ENCODE measurements at places on chromosomes 5 and 9.

DNA sequence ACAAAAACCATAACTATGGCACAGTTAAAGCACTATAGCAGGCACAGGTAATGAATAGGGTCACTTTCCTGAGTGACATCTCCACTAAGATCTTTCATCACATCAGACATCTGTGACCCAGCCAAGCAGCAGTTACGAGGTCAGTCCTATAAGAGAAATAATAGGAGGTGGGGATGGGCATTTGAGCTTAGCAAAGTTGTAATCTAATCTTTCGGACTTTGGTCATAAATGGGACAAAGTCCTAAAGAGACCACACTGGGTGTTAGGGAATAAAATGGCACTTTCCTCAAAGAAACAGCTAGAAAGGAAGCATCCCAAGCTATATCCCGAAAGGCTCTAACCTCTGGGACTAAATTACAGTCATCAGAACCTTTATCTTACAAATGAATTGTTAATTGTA lies 432.2 kb downstream of the PIK3R1 start:
- DNase-seq: no peak

DNA sequence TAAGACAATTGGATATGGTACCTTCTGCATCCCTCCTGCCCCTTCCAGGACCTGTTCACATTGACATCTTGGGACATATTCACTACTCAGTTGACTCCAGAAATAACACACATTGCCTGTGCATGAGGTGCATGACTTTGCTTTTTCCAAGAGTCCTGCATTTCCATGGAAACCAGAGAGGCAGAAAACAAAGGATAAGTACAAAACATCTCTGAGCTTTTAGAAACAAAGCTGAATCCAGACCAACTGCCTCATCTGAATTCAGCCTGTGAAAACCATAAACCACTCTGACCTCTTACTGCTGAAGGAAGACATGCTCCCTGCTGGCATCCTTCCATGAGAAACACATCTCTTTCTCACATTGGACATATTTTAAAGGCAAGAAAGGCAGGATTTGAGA lies 695.1 kb downstream of the TAF11L14 start:
- DNase-seq: no peak

DNA sequence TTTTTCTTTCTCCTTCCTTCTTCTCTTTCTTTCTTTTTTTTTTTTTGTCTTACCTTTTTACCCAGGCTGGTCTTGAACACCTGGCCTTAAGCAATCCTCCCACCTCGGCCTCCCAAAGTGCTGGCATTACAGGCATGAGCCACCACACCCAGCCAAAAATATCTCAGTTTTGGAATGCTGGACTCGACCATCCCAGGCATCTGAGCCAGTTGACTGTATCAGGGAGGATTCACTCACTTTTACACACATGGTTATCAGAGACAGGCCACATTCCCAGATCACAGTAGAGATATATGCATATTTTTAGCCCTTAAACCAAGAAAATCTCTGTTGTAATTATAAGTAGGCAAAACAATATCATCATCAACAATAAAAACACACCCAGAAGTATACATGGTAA lies 21.9 kb downstream of the NIM1K start:
- DNase-seq: no peak

GRCh38 chr5:131899686-131900085 lies 45.8 kb downstream of the MEIKIN start:
- no peak for DNase-seq

- DNase-seq: no peak
Measured at GRCh38 chr9:32571969-32572899, 725 bp downstream of the NDUFB6 start.

GRCh38 chr9:33781736-33782135 lies 13.6 kb upstream of the PRSS3 start:
- no peak for DNase-seq

DNA sequence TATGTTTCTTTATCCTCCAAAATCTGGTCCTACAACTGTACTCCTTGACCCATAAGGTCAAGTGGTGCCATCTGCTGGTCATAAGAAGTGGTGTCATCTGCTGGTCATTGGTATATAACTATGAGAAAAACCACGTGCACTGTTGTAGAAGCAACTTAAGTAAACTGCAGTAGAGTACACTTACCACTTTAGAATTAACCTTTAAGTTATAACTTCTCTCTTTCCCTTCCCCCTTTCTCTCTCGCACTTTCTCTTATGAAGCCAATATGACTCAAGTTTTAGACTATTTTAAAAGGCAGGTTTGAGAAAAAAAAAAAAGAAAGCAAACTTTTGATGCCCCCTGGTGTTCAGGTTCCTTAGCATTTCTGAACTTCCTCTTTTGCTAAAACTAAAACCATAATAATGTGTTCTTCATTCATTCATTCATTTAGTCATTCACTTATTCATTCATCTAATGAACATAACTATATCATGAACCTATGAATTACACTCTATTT lies 12.8 kb upstream of the MTAP start:
- no peak for DNase-seq

- no peak for DNase-seq
Measured at GRCh38 chr9:111691672-111692329, 30.4 kb downstream of the GNG10 start.

- no peak for DNase-seq
Measured at GRCh38 chr5:160789219-160789859, 62.7 kb downstream of the ATP10B start.

GRCh38 chr9:134389642-134390041 lies 63.4 kb downstream of the RXRA start:
- no peak for DNase-seq

GRCh38 chr9:22645893-22646292 lies 199.3 kb downstream of the DMRTA1 start:
- no peak for DNase-seq

- no peak for DNase-seq
Measured at GRCh38 chr5:138998521-138998920, 123.4 kb upstream of the LRRTM2 start.

- no peak for DNase-seq
Measured at GRCh38 chr9:134474055-134474370, 147.8 kb downstream of the RXRA start.

GRCh38 chr9:86020731-86021130 lies 78.6 kb downstream of the GOLM1 start:
- DNase-seq: no peak

DNA sequence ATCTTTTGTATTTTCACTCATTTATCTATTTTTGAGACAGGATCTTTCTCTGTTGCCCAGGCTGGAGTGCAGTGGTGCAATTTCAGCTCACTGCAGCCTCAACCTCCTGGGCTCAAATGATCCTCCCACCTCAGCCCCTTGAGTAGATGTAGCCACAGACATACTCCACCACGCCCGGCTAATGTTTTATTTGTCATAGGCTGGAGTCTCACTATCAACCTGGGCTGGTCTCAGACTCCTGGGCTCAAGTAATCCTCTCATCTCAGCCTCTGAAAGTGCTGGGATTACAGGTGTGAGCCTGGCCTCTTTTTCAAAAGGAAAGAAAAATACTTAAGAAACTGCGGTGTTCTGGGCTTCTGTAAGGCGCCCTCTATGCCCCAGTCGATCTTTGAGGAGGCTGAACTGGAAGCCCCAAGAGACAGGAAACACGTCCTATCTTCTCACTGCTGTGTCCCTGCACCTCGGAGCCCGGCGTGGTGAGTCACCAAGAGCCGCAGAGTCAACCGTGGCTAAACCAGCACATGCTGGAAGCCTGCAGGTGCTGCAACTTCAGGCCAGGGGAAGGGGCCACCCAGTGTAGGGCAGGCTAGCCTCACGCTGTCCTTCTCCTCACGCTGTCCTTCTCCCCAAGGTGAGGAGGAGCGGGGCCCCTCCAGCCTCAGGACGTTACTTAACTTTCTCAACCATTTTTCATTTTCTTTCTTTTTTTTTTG lies 15.2 kb upstream of the LHX3 start:
- no peak for DNase-seq

- DNase-seq: no peak
Measured at GRCh38 chr9:129898185-129898584, 62.9 kb downstream of the USP20 start.

DNA sequence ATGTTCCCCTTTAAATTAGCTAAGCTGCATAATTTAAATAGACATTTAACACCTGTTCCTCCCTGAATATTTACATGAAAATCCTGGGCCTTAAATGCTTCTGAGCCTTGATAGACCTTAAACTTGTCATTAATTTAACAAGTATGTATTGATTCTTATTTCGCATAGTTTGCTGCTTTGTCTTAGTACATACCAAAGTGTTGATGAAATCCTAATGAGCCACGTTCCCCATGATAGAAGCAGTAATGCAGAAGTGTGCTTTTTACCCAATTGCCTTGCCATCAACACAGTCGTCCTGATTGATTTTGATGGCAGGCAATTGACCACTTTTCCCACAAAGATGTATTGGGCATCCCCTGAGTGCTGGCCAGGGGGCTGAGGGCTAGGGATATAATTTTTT lies 213.5 kb downstream of the SGCD start:
- no peak for DNase-seq

GRCh38 chr9:105646879-105647594 lies 15.2 kb upstream of the TAL2 start:
- no peak for DNase-seq

DNA sequence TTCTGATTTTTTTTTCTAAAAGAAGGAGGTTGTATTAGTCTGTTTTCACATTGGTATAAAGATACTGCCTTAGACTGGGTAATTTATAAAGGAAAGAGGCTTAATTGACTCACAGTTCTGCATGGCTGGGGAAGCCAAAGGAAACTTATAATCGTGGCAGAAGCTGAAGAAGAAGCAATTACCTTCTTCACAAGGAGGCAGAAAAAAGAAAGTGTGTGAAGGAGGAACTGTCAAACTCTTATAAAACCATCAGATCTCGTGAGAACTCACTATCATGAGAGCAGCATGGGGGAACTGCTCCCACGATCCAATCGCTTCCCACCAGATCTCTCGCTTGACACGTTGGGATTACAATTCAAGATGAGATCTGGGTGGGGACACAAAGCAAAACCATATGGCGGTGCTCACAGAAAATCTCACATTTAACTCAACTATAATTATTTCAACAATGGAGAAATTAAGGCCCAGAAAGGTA lies 27.1 kb downstream of the DPYSL3 start:
- DNase-seq: no peak

Measured in GM12892 (cell line).